Activated T-cell treated with anti-CD3 and anti-CD28 coated beads, Interleukin-2, amount 50 U/mL, for 1 hour (primary cell): ENCODE measurements at places on chromosomes 7 and 10.
A peak's percentile ranks its signal among the peaks of the same experiment; 100 is the strongest.

GRCh38 chr10:11050301-11051287 is 32.9 kb downstream of the CELF2 start:
- DNase-seq = no peak

DNA sequence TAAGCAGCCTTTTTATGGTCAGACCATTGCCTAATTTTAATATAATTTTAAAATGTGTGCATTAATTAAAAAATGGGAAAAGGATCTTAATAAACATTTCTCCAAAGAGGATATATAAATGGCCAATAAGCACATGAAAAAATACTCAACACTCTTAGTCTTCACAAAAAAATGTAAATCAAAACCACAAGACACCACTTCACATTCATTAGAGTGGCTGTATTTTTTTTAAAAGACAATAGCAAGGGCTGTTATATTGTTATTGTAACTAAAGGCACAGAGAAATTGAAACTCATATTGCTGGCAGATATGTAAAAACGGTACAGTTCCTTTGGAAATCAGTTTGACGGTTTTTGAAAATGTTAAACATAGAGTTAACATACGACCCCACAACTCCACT is 3.2 kb upstream of the CROT start:
- DNase-seq = no peak

GRCh38 chr10:110304394-110304779 is 333 bp downstream of the SMNDC1 start:
- DNase-seq = no peak

DNA sequence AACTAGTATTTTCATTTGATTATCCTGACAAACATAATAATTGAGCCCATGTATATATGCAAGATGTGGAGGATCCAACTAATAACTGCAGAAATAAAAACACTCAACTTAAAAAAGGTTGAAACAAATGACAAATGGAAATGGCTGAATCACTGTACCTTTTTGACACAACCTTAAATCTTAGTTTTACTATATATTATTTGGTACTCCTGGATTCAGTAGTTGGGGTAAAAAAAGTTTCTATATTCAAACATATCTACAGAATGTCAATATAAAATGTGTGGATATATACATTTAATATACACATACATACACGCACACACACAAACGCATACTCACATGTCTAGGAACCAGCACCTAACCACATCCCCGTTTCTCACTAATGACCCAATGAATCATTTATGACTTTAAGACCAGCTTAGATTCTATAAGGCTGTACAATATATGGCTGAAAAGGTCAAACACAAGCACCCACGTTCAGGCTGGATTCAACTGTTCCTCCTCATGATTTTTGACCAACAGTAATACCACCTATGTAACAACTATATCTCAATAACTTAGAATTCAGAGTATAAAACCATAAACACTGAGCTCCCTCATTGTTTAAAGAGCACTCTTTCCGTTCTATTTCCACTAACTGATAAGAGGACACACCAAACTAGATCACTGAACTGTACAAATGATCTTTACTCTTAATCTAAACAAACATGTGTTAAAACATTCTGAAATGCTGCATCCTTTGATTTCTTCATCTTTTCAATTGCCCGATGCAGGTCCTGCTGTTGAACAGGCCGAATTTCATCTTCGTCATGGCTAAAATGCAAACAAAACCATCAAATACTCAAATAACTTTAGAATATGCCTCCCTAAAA is 63.8 kb downstream of the ATAD1 start:
- no peak for DNase-seq

- no peak for DNase-seq
Observed at GRCh38 chr10:63703113-63703670, 182.0 kb downstream of the REEP3 start.

- peak; percentile 58 for DNase-seq
Observed at GRCh38 chr7:151429560-151430331, 10.2 kb downstream of the CRYGN start.

GRCh38 chr10:113540845-113541548 is 11.9 kb upstream of the HABP2 start:
- no peak for DNase-seq

DNA sequence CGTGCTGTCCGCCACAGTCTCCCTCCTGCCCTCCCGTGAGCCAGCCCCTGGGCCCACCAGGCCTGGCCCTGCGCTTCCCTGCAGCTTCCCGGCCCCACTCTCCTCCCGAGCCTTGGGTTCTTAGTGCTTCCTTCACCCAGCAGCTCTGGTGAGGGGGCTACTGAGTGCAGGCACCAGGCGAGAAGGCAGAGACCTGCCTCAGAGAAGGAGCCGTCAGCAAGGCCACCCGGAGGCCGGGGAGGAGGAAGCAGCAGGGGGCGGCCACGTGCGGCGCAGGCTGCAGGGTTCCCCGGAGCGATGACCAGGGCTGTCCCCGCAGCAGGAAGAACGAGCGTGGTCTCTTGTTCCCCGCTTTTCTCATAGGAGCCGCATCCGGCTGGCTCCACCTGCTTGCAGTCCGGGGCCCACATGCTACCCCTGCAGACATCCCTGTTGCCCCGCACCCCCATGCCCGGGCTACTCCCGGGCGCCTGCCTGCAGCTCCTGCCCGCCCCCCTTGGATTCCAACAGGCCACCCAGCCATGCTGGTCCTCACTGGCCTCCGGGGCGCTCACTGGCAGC is 20.5 kb downstream of the YKT6 start:
- DNase-seq = no peak

- no peak for DNase-seq
Observed at GRCh38 chr7:27576360-27576944, 86.2 kb downstream of the HIBADH start.

- no peak for DNase-seq
Observed at GRCh38 chr10:13990392-13990805, 340.3 kb downstream of the FRMD4A start.
